CD4-positive, alpha-beta T cell treated with Interleukin-15 for 4 hours (primary cell): ENCODE measurements at places on chromosomes 5 and 9.

DNA sequence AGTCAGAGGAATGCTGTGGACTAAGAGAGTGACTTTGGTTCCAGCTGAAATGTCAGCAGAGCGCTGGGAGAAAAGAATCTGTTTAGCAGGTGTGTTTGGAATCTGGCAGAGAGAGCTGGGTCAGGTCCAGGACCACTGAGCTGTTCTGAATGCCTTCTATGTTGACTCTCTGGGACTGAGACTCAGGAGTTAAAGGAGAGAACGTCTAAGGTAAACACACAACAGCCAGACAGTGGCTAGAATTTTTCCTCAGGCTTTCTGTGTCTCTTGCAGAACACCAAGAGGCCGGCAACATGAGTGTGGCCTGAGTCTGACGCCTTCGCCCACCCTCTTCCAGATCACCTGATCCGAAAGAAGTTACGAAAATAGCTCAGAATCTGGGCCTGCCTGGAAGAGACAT is 107.2 kb upstream of the ZNF462 start:
- DNase-seq, result no peak

GRCh38 chr9:72805238-72805637 is 147.6 kb downstream of the ALDH1A1 start:
- no peak for DNase-seq

GRCh38 chr9:117734523-117735314 is 30.5 kb downstream of the TLR4 start:
- no peak for DNase-seq

DNA sequence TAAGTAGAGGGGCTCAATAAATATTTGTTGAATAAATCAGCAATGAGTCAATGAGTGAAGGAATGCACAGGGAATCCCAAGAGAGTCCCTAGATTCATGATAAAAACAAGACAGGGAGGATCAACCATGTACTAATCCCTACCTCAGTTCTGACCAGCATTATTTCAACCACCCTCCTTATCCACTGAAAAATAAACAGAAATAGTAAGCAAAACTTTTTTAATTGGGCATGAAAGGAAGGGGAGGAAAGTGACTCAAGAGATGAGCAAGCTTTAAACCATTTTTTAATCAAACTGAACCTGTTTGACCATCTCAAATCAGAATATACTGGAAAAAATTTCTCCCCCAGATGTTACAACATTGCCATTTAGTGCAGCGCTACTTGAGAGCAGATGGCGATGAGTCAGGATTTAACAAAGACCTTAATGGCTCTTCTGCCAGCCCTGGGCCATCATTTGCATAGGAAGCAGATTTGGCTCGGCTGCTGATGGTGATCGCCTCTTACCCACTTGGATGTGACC is 194.8 kb upstream of the SLC30A5 start:
- no peak for DNase-seq

DNA sequence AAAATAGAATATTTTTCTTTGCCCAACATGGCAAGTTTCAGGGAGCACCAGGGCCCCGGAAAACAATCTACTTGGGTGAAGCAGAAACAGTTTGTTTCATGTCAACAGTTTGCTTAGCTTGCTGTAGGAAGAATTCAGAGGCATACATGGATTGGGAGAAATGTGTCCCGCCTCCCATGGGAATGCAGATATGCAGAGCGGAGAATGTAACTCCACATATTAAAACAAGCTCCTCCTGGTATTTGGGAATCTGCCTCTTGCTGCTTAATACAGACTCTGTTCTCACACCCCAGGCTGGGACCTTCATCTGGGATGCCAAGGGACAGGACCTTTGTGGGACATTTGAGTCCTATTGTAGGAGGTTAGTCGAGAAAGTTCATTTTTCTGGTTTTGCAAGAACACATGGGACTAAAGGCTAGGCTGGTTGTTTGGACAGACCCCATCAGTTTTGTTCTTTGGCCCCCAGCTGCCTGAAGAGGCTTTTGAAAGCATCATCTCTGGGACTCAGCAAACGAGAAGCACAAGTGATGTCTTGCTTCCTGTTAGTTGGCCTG is 220.5 kb upstream of the ADRA1B start:
- DNase-seq, result no peak

DNA sequence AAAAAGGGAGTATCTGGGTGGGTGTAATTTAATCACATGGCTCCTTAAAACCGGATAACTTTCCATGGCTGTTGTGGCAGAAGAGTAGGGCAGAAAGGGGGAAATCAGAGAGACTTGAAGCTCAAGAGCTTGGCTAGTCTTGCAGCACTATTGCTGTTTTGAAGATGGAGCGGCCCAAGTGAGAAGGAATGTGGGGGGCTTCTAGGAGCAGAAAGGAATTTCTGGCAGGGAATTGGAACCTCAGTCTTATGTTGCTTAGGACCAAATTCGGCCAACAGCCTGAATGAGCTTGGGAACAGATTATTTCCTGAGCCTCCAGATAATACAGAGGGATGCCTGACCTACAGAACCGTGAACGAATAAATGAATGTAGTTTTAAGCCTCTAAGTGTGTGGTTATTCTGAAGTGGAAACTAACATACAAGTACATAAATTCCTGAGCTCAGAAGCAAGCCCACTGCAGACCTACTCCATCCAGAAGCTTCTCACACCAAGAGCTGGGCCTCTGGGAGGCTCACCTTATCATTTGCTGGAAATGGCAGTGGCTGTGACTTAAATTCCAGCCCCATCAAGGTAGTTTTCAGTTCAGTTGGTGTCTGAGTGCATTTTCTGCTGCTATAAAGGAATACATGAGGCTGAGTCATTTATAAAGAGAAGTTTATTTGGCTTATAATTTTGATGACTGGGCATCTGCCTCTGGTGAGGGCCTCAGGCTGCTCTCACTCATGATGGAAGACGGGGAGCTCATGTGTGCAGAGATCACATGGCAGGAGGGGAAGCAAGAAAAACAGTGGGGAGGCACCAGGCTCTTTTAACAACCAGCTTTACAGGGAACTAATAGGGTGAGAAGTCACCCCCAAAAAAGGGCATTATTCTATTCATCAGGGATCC is 15.3 kb upstream of the TMEM174 start:
- DNase-seq, result no peak

GRCh38 chr9:21607576-21607975 is 125.5 kb upstream of the IFNE start:
- DNase-seq, result no peak

DNA sequence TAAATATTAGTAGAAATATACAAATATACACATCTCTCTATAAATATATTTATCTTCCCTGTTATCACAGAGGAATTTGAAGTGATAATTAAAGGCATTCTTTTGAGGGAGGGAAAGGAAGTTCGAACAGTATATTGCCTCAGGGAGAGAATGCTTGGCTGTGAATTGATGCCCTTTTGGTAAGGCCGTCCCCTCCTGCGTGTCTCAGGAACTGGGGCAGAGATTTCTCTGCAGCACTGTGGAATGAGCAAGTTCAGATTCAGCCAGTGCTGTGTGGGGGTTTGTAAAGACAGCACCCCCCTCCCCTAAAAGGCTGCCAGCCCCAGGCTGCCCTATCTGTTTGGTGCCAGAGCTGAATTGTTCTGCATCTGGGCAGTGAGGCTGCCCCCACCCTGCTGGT is 42.0 kb downstream of the UBE2QL1 start:
- no peak for DNase-seq
